GM13976 (cell line): ENCODE measurements at places on chromosomes 11 and 22.

DNA sequence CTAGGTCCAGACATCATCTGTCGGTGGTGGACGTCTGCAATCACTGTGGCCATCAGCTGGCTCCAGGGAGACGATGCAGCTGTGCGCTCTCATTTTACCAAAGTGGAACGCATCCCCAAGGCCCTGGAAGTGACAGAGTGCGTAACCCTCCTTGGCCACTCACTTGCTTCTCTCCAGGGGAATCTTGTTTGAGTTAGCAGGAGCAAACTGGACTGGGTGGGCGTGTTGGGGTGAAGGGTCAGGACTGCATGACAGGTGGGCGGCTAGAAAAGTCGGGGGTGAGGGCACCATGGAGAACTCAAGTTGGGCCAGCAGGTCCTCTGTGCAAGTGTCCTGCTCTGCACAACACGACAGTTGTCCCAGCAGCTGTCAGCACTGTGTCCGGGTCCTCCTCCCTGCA is 16.2 kb downstream of the SHISA8 start:
- no peak for DNase-seq

GRCh38 chr11:131530407-131530806 is 160.0 kb downstream of the NTM start:
- no peak for DNase-seq

DNA sequence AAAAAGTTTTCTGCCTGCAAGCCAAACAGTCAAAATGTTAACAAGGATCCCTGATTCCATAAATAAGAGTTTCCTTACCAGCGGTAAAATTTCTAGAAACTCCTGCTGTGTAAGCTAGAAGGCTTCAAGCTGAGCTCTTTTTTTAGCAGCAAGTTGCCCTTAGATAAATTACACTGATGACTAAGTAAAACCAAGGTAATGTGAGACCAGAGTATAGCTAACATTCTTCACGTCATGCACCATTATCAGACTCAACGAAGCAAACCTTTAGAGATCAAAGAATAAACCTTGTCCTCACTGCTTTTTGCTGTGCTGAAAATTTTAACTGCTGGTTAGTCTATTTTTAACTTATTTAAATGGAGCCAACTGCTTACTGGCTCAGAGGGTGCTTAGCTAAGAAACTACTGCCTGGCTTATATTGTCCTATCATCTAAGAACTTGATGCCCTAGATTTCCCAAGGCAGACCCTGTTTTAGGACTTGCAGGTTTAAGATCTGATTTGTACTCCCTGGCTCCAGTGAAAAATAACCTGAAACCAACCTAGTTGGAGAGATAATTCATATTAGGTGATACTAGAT is 900.7 kb downstream of the JRKL start:
- no peak for DNase-seq

- no peak for DNase-seq
These were observed 78.8 kb downstream of the ST3GAL4 start for GRCh38 chr11:126433989-126434949.

DNA sequence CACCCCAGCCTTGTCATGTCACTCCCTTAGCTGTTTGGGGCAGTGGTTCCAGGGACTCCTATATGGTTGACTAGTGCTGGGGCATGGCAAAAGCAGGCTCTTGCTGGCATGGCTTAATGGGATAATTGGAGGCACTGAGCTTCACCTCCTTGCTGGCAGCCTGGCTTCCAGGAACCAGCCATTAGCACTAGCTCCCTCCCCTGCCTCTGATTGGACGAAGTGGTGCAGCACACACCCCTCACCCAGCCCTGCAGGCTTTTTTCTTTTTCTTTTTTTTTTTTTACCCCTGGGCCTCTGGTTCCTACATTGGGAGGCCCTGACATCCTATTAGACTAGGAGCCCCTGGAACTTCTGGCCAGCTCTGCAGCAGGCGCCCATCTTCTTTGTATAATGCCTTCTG is 18.6 kb downstream of the PHLDB1 start:
- no peak for DNase-seq

GRCh38 chr11:35407041-35407440 is 12.3 kb downstream of the SLC1A2 start:
- DNase-seq: no peak

- no peak for DNase-seq
These were observed 8.6 kb downstream of the NECTIN1 start for GRCh38 chr11:119720311-119720913.

- DNase-seq: no peak
These were observed 162.8 kb upstream of the SNX19 start for GRCh38 chr11:131079036-131079435.

DNA sequence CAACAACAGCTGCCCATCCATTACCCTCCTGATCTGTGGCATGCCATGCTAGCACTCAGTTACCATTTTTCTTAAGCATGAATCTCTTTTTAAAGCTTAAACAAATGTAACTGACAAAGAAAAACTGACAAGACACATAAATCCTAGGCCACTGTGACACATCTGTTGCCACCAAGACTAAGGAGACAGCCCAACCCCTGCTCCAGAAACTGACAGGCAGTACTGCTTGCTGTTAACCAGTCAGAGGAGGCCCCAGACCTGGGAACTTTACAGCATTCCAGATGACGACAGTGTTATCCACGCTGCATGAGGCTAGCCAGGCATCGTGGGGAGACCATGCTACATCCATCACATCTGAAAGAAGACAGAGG is 33.8 kb downstream of the HIRA start:
- DNase-seq: no peak
